ENCODE measurements at places on chromosomes 7 and 10. TPM values are rescaled to one million over a fixed set of nuclear protein-coding genes. Genes with fewer than 3 reads are reported as not detected.
A peak's percentile ranks its signal among the peaks of the same experiment; 100 is the strongest.

The GDI2 gene
- total RNA-seq = 137 TPM

The PLEKHS1 gene
- 0.12 TPM for total RNA-seq

DNA sequence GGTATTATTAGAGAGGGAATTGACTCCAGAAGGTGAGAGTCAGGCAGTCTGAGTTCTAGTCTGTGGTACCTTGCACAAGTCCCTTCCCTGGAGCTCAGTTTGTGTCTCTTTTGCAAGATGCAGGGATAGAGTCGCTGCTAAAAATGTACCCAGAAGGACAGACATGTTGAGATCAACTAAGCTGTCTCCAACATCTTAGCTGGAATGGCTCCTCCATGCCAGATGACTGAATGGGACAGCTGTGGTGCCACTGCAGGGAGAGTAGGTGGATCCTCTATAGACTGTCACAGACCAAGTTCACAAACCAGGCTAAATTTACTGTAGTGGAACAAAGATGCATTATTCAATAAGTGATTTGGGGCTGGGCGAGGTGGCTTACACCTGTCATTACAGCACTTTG is 120.1 kb downstream of the NEURL1 start:
- H3K27me3 ChIP-seq = no peaks in the 10 kb centered on the region
- H3K27ac ChIP-seq = no peak overlapping the region
- no peak for DNase-seq

GRCh38 chr7:34751725-34752643 is 94.0 kb downstream of the NPSR1 start:
- H3K4me3 ChIP-seq = no peak overlapping the region
- H3K27ac ChIP-seq = no peak overlapping the region
- H3K27me3 ChIP-seq = no peaks in the 10 kb centered on the region
- no peak for DNase-seq

The NKX2-3 gene
- total RNA-seq = not detected

GRCh38 chr7:122304319-122304975 is at the start of gene FEZF1:
TSS of gene FEZF1 (minus strand) at chr7:122304750. CDS start at chr7:122304437, 313 bp downstream.
- H3K36me3 ChIP-seq = no peaks in the 10 kb centered on the region
- peaks cover 11% of the 10 kb centered on the region for H3K27me3 ChIP-seq
- H3K27ac ChIP-seq = no peak within 1 kb of the TSS
- no peaks in the 10 kb centered on the region for H3K4me1 ChIP-seq

The PCBD1 gene
- total RNA-seq = 12.4 TPM

GRCh38 chr7:72337390-72338167 is 74.6 kb downstream of the CALN1 start:
- H3K27me3 ChIP-seq = no peaks in the 10 kb centered on the region
- H3K27ac ChIP-seq = no peak overlapping the region
- no peaks in the 10 kb centered on the region for H3K36me3 ChIP-seq
- no peaks in the 10 kb centered on the region for H3K4me1 ChIP-seq

DNA sequence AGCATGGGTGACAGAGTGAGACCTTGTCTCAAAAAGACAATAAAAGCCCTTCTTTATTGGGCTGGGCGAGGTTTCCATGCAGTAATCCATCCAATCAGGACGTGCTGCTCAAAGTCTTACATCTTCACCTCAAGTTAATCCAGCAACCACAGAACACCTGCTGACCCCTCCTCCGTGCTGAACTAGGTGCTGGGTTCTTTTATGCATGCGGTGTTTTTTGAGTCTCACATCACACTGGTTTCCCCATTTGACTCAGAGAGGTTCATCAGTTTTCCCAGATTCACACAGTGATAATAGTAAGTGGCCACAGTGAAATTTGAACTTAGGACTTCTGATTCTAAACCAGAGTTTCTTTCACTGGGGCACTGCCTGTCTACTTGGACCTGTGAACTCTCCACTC is 58.3 kb upstream of the GTF2I start:
- no peak for DNase-seq
- H3K4me3 ChIP-seq = no peak overlapping the region
- H3K27me3 ChIP-seq = no peaks in the 10 kb centered on the region
- H3K36me3 ChIP-seq = no peaks in the 10 kb centered on the region
- no peaks in the 10 kb centered on the region for H3K4me1 ChIP-seq

DNA sequence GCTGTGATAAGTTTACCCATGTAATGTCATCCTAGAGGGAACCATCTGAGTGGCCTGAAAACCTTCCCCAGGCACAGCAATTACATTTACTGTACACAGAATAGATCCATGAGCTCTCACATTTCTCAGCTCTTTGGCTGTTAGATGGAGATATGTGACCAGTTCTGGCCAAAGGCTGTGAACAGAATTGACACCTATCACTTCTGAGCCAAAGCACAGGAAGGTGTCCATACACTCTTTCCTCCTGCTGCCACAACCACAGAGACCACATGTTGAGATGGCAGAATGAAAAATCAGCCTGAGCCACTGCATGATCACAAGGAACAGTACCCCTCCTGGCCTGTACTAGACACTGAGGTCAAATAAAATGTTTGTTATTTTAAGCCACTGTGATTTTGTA is 44.3 kb upstream of the ATOH7 start:
- H3K4me3 ChIP-seq = no peak overlapping the region
- no peaks in the 10 kb centered on the region for H3K27me3 ChIP-seq
- DNase-seq = no peak
- no peak overlapping the region for H3K27ac ChIP-seq
- no peaks in the 10 kb centered on the region for H3K36me3 ChIP-seq

DNA sequence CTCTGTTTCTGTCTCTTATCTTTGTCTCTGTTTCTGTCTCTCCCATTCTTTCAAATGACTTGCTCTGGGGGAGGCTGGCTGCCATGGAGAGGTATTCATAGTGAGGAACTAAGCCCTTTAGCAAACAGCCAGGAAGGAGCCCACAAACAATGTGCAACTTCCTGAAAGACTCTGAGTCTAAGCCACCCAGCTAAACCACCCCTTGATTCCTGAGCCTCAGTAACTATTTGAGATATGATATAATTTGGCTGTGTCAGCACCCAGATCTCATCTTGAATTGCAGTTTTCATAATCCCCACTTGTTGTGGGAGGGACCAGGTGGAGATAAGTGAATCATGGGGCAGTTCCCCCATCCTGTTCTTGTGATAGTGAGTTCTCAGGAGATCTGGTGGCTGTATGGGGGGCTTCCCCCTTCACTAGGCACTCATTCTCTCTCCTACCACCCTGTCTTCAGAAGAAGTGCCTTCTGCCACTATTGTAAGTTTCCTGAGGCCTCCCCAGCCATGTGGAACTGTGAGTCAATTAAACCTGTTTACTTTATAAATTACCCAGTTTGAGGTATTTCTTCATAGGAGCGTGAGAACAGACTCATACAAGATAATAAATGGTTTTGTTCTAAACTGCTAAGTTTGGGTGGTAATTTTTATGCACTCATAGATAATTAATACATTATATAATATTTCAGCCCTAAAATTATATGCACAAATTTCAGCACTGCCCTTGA is 121.2 kb upstream of the FOXP2 start:
- no peaks in the 10 kb centered on the region for H3K27me3 ChIP-seq
- DNase-seq = no peak

The CTAGE15 gene
- total RNA-seq = not detected

DNA sequence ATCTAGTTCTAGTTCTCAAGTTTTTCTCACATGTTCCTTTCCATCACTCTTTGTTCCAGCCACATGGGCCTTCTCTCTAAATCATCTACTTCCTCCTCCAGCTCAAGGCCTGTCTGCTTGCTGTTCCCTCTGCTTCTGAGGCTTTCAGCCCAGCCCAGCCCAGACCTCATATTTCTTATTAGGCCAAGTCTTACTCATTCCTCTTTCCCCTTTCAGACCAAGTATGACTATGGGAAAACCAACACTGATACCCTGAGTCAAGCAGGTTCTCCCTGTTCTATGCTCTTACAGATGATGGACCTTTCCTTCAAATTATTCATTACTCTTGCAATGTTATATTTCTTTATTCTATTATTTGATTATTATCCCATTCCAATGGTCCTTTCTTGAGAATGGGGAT is 80.3 kb upstream of the SEM1 start:
- no peaks in the 10 kb centered on the region for H3K36me3 ChIP-seq
- DNase-seq = no peak
- no peak overlapping the region for H3K27ac ChIP-seq
- no peaks in the 10 kb centered on the region for H3K4me1 ChIP-seq
- no peak overlapping the region for H3K4me3 ChIP-seq
- no peaks in the 10 kb centered on the region for H3K27me3 ChIP-seq

GRCh38 chr7:43956027-43956426 is 29.8 kb downstream of the UBE2D4 start:
- H3K27me3 ChIP-seq = no peaks in the 10 kb centered on the region
- DNase-seq = peak; percentile 4
- no peak overlapping the region for H3K27ac ChIP-seq
- no peak overlapping the region for H3K4me3 ChIP-seq
- peaks cover 11% of the 10 kb centered on the region for H3K4me1 ChIP-seq

DNA sequence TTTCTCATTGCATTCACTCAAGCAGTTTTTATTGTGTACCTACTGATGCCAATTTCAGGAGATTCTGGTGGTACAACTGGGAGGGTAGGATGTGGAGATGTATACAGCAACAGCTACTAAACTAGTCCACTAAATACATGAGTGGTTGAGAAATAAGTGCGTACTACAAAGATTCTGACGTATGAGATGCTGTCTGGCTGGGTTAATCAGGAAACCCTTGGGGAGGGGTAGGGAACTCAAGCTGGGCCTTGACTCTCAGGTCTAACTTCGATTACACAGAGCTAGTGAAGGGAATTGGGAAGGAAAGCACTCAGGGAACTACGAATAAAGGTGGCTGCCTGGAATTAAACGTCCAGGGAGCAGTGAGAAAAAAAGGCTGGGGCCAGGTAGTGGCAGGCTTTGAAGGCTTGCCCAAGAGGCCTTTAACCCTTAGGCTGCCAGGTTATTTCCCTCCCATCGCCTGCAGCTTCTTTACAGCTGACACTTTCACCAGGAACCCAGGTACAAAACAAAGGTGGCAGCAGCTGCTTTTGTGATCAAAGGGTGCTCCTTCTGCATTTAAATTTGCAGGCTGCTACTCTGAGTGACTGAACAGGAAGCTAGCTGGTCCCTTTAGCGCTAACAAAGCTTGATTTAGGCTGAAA is 3.2 kb downstream of the MMS19 start:
- H3K36me3 ChIP-seq = no peaks in the 10 kb centered on the region
- H3K4me1 ChIP-seq = peaks cover 60% of the 10 kb centered on the region
- H3K27ac ChIP-seq = peak overlapping the region; percentile 19
- no peak overlapping the region for H3K4me3 ChIP-seq
- no peaks in the 10 kb centered on the region for H3K27me3 ChIP-seq

DNA sequence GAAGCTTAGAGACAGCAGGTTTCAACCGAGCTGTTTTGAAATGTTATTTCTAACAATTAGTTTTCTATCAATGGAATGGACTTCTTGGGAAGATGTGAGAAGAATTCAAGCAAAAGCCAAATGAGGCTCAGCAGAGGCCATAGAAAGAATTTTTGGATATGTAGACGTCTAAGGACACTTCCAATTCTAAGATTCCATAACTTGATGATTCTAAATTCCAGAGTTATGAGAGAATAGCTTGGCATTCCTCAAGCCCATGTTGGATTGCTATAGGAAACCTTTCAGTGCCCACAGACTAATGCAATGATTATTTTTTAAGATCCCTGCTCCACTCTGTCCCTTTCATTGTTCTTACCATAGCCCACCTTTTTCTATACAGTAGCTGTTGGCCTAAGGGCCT is 77.2 kb upstream of the PALS2 start:
- no peaks in the 10 kb centered on the region for H3K36me3 ChIP-seq
- no peak overlapping the region for H3K27ac ChIP-seq
- H3K27me3 ChIP-seq = no peaks in the 10 kb centered on the region
- DNase-seq = no peak

- H3K4me1 ChIP-seq = no peaks in the 10 kb centered on the region
- no peak for DNase-seq
- no peaks in the 10 kb centered on the region for H3K36me3 ChIP-seq
- peaks cover 3% of the 10 kb centered on the region for H3K27me3 ChIP-seq
Observed at GRCh38 chr7:112416127-112416526, 34.1 kb upstream of the IFRD1 start.

GRCh38 chr10:124109261-124109660 is 15.9 kb upstream of the CHST15 start:
- H3K4me3 ChIP-seq = no peak overlapping the region
- H3K27me3 ChIP-seq = no peaks in the 10 kb centered on the region
- H3K36me3 ChIP-seq = no peaks in the 10 kb centered on the region
- no peaks in the 10 kb centered on the region for H3K4me1 ChIP-seq
- DNase-seq = no peak
- H3K27ac ChIP-seq = no peak overlapping the region

DNA sequence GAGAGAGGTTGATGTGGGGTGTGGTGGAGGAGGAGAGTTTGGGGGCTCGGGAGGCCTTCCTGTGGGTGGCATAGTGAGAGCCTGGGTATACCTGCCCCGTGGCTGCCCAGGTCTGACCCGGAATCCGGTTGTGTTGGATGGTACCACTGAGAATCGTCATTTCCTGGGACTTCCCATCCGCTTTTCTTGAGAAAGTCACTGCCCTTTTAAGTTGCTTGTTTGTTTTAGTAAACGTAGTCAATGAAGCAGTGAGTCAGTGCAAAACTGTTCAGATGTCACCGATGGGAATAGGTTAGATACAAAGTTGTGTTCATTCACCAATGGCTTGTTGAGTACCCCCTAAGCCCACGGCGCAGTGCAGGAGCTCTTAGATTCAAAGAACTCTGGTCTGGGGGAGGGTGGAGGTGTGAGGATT is 285.8 kb downstream of the CAMK1D start:
- H3K36me3 ChIP-seq = no peaks in the 10 kb centered on the region
- H3K27ac ChIP-seq = peak overlapping the region; percentile 16
- no peak overlapping the region for H3K4me3 ChIP-seq
- DNase-seq = peak; percentile 45
- peaks cover 15% of the 10 kb centered on the region for H3K4me1 ChIP-seq

- no peak for DNase-seq
- H3K27me3 ChIP-seq = no peaks in the 10 kb centered on the region
- no peak overlapping the region for H3K27ac ChIP-seq
- H3K36me3 ChIP-seq = no peaks in the 10 kb centered on the region
Observed at GRCh38 chr7:116356979-116357378, 142.6 kb upstream of the CAV2 start.

GRCh38 chr7:120985130-120985758 is 3.3 kb upstream of the CPED1 start:
- H3K27ac ChIP-seq = no peak overlapping the region
- H3K27me3 ChIP-seq = peaks cover 25% of the 10 kb centered on the region
- H3K36me3 ChIP-seq = no peaks in the 10 kb centered on the region
- no peak overlapping the region for H3K4me3 ChIP-seq
- DNase-seq = no peak
- peaks cover 15% of the 10 kb centered on the region for H3K4me1 ChIP-seq

- no peak overlapping the region for H3K27ac ChIP-seq
- DNase-seq = no peak
- no peaks in the 10 kb centered on the region for H3K36me3 ChIP-seq
- H3K4me1 ChIP-seq = peaks cover 13% of the 10 kb centered on the region
- H3K4me3 ChIP-seq = no peak overlapping the region
- no peaks in the 10 kb centered on the region for H3K27me3 ChIP-seq
Observed at GRCh38 chr10:27158421-27158820, 3.3 kb downstream of the MASTL start.

DNA sequence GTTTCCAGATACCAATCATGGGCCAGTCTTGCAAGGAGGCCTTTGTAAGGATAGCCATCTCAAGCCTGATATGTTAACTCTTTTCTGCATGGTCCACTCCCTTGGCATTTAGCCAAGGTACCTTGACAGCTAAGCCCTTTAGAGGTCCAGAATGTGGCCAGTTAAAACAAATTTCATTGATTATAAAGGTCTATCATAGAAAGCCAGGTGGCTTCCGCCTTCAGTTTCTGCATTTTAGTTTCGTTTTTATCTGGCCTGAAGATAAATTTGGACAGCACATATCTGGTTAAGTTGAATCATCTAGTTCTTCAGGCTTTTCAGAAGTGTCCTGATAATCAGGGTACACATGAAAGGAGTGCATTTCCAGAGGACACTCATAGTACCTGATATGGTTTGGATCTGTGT is 30.7 kb downstream of the ANKIB1 start:
- no peaks in the 10 kb centered on the region for H3K27me3 ChIP-seq
- DNase-seq = no peak
- no peaks in the 10 kb centered on the region for H3K36me3 ChIP-seq
- H3K27ac ChIP-seq = no peak overlapping the region

The OR6B1 gene
- not detected for total RNA-seq
